Naive thymus-derived CD4-positive, alpha-beta T cell (primary cell): ENCODE measurements at places on chromosomes 13 and 19.

- DNase-seq: no peak
These were observed 13.9 kb downstream of the TSKS start for GRCh38 chr19:49749055-49749716.

GRCh38 chr19:18317961-18318800, 4.7 kb downstream of the LSM4 start:
- DNase-seq: peak; percentile 39

GRCh38 chr13:98517576-98518310, 59.2 kb downstream of the STK24 start:
- DNase-seq: peak; percentile 31

GRCh38 chr19:49952479-49952836, 8.5 kb downstream of the SIGLEC11 start:
- DNase-seq: no peak

DNA sequence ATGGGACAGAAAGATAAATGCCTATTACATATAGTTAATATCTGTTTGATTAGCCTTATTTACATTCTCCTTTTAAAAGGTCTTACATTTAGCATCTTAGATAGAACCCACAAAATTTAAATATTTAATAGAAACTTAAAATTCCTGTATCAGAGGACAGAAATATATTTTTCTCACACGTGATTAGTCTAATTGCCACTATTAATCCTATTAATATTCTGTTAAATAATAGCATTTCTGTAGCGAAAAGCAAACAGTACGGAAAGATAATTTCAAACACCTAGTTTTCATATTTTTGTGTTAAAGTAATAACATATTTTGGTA, 380 bp upstream of the ZNF30 start:
- DNase-seq: no peak

- DNase-seq: no peak
These were observed 135.8 kb downstream of the RFC3 start for GRCh38 chr13:33953781-33954180.

GRCh38 chr13:91946498-91947070, 548.2 kb downstream of the GPC5 start:
- DNase-seq: no peak

GRCh38 chr19:2043251-2043641, 7.8 kb downstream of the MKNK2 start:
- DNase-seq: no peak

- DNase-seq: no peak
These were observed 20.1 kb downstream of the GPATCH1 start for GRCh38 chr19:33100894-33101644.

GRCh38 chr13:57632276-57633140, 964 bp downstream of the PCDH17 start:
- no peak for DNase-seq

- no peak for DNase-seq
These were observed 2532.9 kb downstream of the PCDH9 start for GRCh38 chr13:64697226-64697625.
